ENCODE measurements at places on chromosomes 5 and 9.
A peak's percentile ranks its signal among the peaks of the same experiment; 100 is the strongest.

GRCh38 chr5:88883059-88883835 lies at the start of gene MEF2C:
Gene MEF2C, minus strand, starts transcription at chr5:88883184. Its CDS starts 59,396 bp downstream, at chr5:88823788.
- peak; percentile 34 for DNase-seq

GRCh38 chr5:140609126-140609525 lies 23.8 kb downstream of the CD14 start:
- DNase-seq, result no peak

- peak; percentile 29 for DNase-seq
Observed at GRCh38 chr9:127311239-127311741, 46.7 kb downstream of the GARNL3 start.

DNA sequence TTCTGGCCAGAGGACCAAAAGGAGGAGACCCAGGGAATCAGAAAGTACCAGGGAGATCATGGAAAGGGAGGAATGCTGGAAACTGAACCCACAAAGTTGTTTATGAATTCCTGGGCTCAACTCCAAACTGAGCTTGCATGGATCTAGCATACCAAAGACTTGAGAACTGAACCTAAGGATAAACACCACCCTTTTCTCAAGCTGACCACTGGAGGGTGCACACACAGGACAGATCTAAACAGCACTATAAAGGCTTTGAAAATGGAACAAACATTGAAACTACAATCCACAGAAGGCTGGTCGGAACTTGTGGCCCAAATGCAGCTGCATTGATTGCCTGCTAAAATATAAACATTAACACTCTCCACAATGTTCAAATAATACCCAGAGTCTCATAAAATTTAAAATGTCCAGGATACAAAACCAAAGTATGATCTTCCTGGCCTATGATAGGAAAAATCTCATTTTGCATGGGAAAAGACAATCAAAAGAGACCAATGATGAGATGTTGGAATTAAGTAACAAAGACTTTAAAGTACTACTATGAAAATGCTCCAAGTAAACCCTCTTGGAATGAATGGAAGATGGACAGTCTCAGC lies 15.6 kb upstream of the IRF1 start:
- peak; percentile 59 for DNase-seq

- DNase-seq, result no peak
Observed at GRCh38 chr5:180215783-180216630, 7.0 kb upstream of the RASGEF1C start.

- no peak for DNase-seq
Observed at GRCh38 chr5:8676695-8677094, 807.7 kb downstream of the MTRR start.

- no peak for DNase-seq
Observed at GRCh38 chr5:173318330-173318729, 9.9 kb downstream of the STC2 start.

- no peak for DNase-seq
Observed at GRCh38 chr9:113631871-113632665, 168.5 kb downstream of the RGS3 start.

DNA sequence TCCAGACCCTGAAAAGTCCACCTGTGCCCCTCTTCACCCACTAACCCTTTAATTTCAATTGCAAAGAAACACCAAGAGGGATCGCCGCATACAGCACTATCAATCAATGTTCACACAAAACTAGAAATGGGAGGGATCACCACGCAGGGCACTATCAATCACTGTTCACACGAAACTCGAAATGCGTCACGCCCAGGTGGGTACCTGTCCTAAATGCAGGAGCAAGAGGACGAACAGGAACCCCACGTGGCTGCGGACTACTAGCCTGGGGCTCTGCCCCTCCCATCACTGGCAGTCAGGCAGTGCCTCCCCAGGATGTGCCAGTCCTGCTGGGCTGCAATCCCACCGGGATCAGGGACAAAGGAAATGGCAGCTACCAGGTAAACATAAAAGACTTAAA lies 28.2 kb downstream of the RASGEF1C start:
- no peak for DNase-seq

DNA sequence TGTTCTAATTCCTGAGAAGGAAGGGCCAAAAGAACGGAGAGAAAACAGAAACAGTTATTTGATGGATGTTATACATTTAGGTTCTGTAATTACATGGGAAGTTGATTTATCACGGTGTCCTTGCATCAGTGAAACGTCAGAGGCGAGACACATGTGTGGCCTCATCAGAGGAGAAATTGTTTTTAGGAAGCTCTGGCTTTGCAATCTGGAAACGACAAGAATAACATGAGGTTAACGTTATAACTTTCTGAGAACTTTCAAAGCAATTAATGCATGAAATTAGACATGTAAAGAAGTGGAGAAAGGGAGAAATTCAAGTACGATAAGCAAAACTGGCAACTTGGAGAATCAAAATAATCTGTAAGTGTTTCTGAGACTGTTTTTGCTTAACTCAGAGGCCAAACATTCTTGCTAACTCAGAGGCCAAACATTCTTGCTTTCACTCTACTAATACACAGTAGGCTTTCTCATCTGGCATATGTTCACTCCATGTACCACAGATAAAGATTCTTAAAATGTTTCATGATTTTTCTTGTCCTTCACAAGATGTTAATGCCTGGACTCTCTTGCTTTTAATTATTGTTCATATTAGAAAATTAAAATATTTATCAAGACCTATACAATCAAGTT lies 933.0 kb downstream of the TLE4 start:
- DNase-seq, result no peak

GRCh38 chr5:119187776-119188529 lies 117.1 kb downstream of the DMXL1 start:
- no peak for DNase-seq

GRCh38 chr5:171427318-171428167 lies 8.1 kb downstream of the FGF18 start:
- no peak for DNase-seq

- DNase-seq, result peak; percentile 32
Observed at GRCh38 chr5:140312067-140312790, 9.3 kb upstream of the PFDN1 start.

DNA sequence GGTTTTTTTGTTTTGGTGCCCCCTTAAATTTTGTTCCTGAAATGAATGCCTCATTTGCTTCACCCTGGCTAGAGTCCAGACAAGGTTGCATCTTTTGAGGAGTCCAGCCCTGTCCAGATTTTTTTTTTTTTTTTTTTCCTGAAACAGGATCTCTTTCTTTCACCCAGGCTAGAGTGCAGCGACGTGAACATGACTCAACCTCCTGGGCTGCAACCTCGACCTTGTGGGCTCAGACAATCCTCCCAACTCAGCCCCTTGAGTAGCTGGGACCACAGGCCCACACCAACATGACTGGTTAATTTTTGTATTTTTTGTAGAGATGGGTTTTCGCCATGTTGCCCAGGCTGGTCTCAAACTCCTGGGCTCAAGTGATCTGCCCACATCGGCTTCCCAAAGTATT lies 469.0 kb upstream of the BRINP1 start:
- DNase-seq, result no peak

DNA sequence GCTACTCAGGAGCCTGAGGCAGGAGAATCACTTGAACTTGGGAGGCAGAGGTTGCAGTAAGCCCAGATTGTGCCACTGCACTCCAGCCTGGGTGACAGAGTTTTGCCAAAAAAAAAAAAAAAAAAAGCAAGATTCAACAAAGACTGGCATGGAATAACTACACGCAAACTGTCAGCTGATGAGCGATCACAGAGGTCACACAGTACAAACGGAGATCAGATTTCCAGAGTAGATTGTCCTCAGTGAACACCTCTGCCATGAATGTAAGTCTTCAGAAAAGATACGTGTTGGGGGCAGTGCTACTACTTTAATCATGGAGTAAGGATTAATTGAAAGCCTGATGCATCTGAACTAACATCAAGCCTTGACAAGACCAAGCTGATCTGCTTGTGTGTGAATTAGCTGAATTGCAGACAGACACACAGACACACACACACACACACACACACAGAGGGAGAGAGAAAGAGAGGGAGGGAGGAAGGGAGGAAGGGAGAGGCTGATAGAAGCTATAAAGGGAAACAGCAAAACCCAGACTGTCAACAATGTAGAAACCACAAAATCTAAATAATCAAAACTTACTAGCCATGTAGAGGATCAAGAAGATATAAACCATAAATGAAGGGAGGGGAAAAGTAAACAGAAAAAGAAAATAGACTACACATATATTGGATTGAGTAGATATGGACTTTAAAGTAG lies 222.9 kb upstream of the ZNF462 start:
- DNase-seq, result no peak

DNA sequence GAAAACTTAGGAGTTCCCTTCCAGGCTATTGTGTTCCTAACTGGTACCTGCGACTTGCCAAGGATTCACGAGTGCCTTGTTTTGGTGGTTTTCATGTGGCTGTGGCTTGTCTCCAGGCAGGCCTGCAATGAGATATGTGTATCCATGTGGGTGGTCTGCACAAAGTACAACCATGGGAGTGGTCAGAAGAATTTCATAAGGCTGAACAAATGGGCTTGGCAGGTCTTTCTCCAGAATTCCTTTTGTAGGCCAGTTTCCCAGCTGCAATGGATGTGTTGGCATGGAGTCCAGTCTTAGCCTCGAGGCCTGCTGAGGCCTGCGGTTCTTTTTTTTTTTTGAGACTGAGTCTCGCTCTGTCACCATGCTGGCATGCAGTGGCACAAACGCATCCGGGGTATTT lies 28.8 kb upstream of the MELK start:
- DNase-seq, result no peak

DNA sequence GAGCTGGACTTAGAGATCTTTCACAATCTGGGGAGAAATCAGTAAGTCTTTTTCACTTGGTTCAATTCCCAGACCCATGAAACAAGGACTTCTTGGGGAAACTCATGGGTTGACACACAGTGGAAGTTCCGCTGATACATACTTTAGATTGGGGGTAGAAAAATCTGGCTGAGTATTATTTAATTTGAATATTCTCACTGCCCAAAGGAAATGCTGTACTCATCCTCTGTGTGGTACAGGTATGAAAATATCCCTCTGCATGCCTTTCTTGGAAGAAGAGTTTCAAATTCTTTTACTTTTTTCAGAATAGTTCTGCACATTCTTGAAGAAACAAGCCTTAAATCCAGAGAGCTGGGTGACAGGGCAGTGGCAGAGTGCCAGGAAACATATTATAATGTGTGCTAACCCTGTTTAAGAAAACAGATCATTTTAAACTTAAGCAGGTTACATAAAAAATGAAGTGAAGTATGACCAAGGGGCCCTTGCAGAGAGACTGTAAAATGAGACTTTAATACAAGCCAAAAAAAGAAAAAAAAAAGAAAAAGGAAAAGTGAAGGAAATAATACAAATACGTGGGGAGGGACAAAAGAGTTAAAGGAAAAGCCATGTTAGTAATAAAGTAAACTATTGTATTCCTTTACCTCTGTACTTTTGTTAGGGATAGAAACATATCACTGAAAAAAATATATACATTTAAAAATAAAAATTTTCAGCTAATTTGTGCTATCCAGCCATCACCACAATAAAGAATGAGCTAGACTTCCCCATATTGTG lies 173.4 kb upstream of the NR3C1 start:
- no peak for DNase-seq

DNA sequence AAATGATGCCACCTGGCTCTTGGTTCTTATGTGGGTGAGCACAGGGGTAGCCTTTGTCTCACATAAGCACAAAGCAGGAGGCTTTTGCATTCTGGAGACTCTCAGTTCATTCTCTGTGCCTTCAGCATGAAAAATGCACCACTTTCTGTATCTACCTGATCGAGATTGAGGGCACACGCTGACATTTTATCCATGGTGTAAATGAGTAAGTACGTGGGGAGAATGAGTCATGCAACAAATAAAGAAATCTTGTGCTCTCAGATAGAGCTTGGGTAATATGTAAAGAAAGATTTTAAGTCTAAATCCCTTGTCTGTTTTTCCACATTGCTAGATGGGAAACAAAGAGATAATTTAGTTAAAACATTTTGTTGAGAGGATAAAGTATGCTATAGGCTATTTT lies 607.2 kb upstream of the WWC1 start:
- DNase-seq, result no peak

DNA sequence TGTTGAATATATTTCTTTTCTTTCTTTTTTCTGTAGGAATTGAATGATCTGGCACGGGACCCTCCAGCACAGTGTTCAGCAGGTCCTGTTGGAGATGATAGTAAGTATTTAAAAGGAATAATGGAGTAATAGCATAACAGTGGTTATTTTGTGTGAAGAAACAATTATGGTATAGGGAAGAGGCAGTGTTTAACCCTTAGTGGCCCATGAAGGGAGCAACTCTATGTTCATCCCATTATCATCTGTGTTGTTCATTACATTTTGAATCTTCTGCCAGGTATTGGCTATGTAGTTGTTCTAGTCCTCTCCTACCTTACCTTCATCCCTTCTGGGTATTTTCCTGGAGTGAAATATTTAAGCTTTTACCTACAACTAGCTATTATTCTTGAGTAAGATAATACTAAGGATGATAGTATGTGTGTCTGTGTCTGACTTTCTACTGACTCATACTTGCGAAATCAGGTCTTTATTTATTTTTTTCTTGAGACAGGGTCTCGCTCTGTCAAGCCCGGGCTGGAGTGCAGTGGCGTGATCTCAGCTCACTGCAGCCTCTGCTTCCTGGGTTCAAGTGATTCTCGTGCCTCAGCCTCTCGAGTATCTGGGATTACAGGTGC lies 39.3 kb downstream of the UBE2D2 start:
- DNase-seq, result no peak

- no peak for DNase-seq
Observed at GRCh38 chr9:17018540-17019196, 116.2 kb upstream of the CNTLN start.

DNA sequence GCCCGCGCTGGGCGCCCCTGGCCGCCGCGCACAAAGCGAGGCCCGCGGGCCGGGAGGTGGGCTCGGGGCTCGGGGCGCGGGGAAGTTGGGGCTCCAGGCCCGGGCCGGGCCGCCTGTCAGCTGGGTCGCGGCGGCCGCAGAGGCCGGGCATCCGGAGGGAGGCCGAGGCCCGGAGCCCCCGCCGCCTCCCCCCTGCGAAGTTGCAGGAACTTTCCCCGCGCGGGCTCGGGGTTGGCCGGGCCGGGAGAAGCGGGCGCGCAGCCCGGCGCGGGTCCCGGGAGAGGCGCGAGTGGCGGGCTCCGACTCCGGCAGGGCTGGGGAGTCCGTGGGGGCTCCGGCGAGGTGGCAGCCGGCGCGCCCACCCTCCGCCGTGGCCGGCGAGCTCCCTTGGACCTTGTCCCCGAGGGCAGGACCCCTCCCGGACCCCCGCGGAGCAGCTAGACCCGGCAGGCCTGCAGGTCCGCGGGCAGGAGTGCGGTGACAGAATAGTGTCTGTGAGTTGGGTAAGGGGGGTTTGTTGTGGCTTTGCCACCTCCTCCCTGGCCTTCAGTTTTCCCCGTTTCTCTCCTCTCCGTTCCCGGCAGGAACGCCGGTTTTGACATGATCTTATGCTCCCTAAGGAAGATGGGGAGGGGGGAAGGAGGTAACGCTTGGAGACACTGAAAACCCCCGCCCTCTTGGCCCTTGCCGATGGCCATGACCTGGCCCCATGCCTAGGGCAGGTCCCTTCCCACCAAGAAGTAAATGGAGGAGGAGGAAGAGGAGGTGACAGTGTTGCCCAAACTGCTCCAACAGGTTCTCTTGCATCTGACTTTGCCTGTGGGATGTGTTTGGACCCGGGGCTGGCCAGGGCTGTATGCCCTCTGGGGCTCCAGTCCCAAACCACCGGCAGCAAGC lies 942 bp downstream of the PHF2 start:
- peak; percentile 38 for DNase-seq

- DNase-seq, result no peak
Observed at GRCh38 chr5:128083811-128084227, 253 bp downstream of the SLC12A2 start.

Measured in H54 (cell line).